ENCODE measurements at places on chromosomes 13 and 19.
A peak's percentile ranks its signal among the peaks of the same experiment; 100 is the strongest.

GRCh38 chr19:37127999-37128820 is 44.3 kb downstream of the ZNF585A start:
- no peak for DNase-seq

GRCh38 chr13:52459668-52460067 is 4.4 kb downstream of the CKAP2 start:
- DNase-seq = no peak

GRCh38 chr13:28316836-28317235 is 178.1 kb downstream of the FLT1 start:
- DNase-seq = no peak

DNA sequence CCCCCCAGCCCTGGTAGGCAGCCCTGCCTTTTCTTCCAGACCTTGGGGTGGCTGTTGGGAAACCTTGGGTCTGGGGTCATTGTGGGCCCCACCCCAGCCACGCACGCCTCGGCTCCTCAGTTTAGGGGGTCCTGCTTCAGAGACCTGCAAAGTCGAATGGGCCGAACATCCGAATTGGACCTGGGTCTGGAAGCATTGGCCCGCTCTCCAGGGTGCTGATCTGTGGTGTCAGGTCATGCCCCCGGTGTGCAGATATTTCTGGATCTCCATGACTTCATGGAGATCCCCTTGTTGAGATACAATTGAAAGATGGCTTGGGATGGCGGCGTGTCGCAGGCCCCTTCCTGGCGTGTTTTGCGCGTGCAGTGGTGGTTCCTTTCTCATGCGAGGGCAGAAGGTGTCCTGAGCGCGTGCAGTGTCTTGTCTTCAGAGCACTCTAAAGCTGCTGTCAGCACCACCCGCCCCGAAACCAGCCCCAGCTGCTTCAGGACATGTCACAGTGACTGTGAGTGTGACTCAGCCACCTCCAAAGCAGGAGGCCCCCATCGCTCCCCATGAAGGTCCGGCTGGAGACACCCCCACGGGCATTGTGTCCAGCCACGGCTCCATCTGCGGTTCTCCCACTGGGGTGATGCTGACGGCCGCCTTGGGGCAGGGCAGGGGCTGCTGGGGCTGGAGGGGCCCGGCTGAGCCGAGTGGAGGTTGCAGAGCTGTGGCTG is 112.7 kb downstream of the KDM4B start:
- DNase-seq = no peak

DNA sequence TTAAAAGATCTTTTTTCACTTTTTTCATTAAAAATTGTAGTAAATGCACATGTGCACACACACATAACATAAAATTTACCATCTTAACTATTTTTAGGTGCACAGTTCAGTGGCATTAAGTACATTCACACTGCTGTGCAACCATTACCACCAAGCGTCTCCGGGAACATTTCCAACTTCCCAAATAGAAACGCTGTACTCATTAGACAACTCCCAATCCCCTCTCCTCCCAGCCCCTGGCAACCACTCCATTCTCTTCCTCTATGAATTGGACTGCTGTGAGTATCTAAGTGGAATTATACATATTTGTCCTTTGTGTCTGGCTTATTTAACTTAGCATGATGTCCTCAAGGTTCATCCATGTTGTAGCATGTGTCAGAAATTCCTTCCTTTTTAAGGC is 11.6 kb downstream of the GJB2 start:
- DNase-seq = no peak

DNA sequence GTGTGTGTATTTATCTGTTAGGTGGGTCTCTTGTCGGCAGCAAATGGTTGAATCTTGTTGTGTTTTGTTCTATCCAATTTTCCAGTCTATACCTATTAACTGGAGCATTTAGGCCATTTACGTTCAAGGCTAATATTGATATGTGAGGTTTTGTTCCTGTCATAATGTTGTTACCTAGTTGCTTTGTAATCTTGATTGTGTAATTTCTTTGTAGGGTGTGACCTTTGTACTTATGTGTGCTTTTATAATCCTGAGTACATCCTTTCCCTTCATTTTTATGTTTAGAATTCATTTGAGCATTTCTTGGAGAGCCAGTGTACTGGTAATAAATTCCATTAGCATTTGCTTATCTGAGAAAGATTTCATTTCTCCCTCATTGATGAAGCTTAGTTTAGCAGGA is 83.0 kb upstream of the MIR17HG start:
- DNase-seq = no peak

DNA sequence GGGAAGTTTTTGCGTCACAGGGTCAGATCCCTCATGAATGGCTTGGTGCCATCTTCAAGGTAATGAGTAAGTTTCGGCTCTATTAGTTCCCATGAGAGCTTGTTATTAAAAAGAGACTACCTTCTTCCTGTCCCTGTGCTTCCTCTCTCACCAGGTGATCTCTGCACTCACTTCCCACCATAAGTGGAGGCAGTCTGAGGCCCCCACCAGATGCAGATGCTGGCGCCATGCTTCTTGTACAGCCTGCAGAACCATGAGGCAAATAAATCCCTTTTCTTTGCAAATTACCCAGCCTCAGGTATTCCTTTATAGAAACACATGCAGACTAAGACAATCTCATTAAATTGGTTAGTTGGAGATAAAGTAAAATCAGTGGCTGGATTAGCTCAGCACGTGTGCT is 75.6 kb upstream of the RFC3 start:
- no peak for DNase-seq

DNA sequence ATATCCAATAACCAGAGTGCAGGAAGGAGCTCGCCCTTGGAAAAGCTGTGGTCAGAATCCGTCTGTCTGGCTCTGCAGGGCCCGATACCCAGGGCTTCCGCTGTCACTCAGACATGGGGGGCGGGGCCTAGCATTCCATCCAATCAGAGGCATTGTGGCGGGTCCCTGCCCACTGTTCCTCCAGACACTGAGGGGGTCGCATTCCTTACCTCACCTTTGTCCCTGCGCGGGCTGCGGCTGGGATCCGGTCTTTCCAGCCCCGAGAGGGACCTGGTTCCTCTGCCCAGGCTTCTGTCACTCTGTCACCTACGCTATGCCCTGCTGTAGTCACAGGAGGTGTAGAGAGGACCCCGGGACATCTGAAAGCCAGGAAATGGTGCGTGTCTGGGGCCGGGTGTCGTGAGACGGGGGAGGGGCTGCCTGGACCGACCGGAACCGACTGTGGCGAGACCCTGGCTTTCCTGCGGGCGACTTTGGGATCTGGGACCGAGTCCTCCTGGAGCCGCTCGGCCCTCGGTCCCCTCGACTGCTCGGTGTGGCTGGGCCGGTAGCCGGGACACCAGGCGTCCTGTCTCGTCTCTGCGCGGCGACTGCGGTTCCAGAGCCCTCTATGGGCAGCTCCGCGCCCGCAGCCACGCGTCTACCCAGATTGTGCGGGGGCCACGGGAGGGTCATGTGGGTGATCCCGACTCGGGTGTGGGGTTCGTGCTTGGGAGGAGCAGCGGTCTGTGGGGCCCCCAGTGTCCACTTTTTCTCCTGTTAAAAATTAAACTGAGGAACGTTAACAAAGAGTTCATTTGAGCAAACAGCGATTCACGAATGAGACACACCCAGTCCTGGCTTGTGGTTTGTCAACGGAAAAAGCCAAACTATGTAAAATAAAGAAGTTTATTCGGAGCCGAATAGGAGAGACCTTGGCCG is at the start of gene ZNF69:
Gene ZNF69 (plus strand): TSS at position 172 of the 921 bp plus-strand sequence. CDS start 142 bp downstream, at position 314.
- DNase-seq = peak; percentile 94

- DNase-seq = no peak
Measured at GRCh38 chr13:76229281-76229680, 593.2 kb downstream of the LMO7 start.
